ENCODE measurements at places on chromosomes 12 and 14.

- H3K27me3 ChIP-seq: peaks cover 6% of the 10 kb centered on the region
- DNase-seq: no peak
- H3K4me3 ChIP-seq: peak overlapping the region; percentile 97
- peak overlapping the region; percentile 77 for H3K27ac ChIP-seq
- H3K4me1 ChIP-seq: peaks cover 11% of the 10 kb centered on the region
Measured at GRCh38 chr12:118102609-118103008, 1.2 kb downstream of the VSIG10 start.

- DNase-seq: no peak
- no peaks in the 10 kb centered on the region for H3K27me3 ChIP-seq
- no peak overlapping the region for H3K4me3 ChIP-seq
- peaks cover 7% of the 10 kb centered on the region for H3K4me1 ChIP-seq
Measured at GRCh38 chr14:38185671-38186070, 22.0 kb upstream of the SSTR1 start.

DNA sequence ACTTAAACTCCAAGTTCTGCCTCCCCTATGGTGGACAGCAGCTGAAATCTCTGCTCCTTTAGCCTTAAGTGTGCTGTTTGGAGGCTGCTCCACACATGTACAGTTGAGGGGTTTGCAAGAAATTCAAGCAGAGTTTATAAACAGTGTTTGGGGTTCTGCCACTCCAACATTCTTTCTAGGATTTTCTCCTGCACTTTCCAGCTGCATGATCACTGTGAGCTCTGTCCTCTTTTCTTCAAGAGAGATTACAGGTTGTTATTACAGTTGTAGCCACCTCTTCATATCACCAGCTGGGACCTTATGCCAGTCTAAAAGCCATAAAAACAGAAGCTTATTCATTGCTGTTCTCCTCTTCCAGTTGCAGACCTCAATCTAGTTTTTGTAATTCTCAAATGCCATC lies 8.4 kb downstream of the ZBTB25 start:
- peak overlapping the region; percentile 70 for H3K27ac ChIP-seq
- H3K4me1 ChIP-seq: peaks cover 68% of the 10 kb centered on the region
- H3K27me3 ChIP-seq: no peaks in the 10 kb centered on the region
- no peak overlapping the region for H3K4me3 ChIP-seq
- no peak for DNase-seq
- H3K36me3 ChIP-seq: peaks cover 17% of the 10 kb centered on the region

DNA sequence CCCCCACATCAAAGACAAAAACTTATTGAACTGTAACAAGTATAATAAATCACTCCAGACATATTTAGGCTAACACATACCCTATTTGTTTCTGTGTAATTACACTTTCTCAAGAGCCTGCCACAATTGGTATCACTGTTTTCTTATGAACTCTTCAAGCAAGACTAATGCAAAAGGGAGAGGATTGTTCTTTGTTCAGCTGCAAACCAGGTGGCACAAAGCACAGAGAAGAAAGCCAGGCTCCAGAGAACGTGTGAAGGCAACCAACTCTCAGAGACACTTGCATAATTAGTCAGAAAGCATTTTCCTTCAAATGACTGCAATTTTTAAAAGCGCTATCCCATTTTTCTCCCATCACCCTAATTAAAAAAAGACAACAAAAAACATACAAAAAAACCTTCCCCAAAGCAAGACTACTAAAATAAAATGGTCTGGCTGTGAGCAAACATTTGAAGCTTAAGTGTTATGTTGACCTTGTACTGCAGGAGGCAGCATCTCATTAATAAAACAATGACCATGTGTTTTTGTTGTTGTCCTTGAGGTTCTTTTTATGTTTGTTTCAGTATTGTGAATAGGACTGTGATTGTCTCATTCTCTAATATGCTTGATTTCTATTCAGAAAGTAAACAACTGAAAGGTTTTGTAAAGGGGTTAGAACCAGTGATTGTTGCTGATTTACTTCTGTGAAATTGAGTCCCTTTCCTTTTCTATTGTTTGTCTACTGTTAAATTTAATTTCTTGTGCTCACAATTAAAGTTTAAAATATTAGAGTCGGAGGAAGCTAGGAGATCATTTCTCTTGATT lies 452.7 kb upstream of the PDE3A start:
- no peak for DNase-seq
- H3K4me3 ChIP-seq: no peak overlapping the region
- H3K36me3 ChIP-seq: no peaks in the 10 kb centered on the region
- H3K27ac ChIP-seq: no peak overlapping the region
- no peaks in the 10 kb centered on the region for H3K27me3 ChIP-seq

- no peaks in the 10 kb centered on the region for H3K27me3 ChIP-seq
- DNase-seq: no peak
- H3K4me1 ChIP-seq: no peaks in the 10 kb centered on the region
- H3K36me3 ChIP-seq: no peaks in the 10 kb centered on the region
- H3K27ac ChIP-seq: no peak overlapping the region
- no peak overlapping the region for H3K4me3 ChIP-seq
Measured at GRCh38 chr14:59320763-59321625, 132.5 kb downstream of the DAAM1 start.

DNA sequence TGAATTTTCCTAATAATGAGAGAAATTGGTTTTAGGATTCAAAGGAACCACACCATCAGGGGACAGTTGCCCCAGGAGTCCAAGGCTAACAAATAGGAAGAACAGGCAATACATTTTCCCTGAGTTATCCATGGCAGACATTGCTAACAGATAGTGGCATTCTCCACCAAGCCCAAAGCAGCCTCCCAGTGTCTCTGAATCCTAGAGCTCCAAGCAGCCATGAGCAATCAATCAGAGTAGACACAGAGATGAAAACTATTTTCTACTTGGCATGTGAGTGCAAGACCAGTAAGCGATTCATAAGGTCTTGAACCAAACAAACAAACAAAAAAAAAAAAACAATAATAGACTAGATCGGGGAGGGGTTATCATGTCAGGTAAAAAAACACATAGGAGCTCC lies 515.7 kb downstream of the MED13L start:
- no peak for DNase-seq
- no peak overlapping the region for H3K4me3 ChIP-seq
- H3K27me3 ChIP-seq: peaks cover 16% of the 10 kb centered on the region
- H3K27ac ChIP-seq: no peak overlapping the region
- H3K4me1 ChIP-seq: no peaks in the 10 kb centered on the region

GRCh38 chr12:21073129-21073528 lies 57.9 kb upstream of the SLCO1B1 start:
- DNase-seq: no peak
- H3K4me3 ChIP-seq: no peak overlapping the region
- no peaks in the 10 kb centered on the region for H3K27me3 ChIP-seq
- H3K4me1 ChIP-seq: no peaks in the 10 kb centered on the region

- peak overlapping the region; percentile 89 for H3K4me3 ChIP-seq
- H3K4me1 ChIP-seq: peaks cover 28% of the 10 kb centered on the region
- H3K27me3 ChIP-seq: no peaks in the 10 kb centered on the region
- peak; percentile 27 for DNase-seq
- no peak overlapping the region for H3K27ac ChIP-seq
- peaks cover 1% of the 10 kb centered on the region for H3K36me3 ChIP-seq
Measured at GRCh38 chr12:123270214-123271000, 1.2 kb downstream of the CDK2AP1 start.

GRCh38 chr12:92357584-92358261 lies 212.1 kb upstream of the BTG1 start:
- DNase-seq: no peak
- H3K27me3 ChIP-seq: no peaks in the 10 kb centered on the region
- H3K27ac ChIP-seq: no peak overlapping the region

GRCh38 chr14:56569174-56569573 lies 10.4 kb upstream of the TMEM260 start:
- no peaks in the 10 kb centered on the region for H3K36me3 ChIP-seq
- peaks cover 38% of the 10 kb centered on the region for H3K27me3 ChIP-seq
- no peak overlapping the region for H3K4me3 ChIP-seq

- H3K4me3 ChIP-seq: peak overlapping the region; percentile 62
- H3K27me3 ChIP-seq: peaks cover 15% of the 10 kb centered on the region
- H3K27ac ChIP-seq: no peak overlapping the region
- no peaks in the 10 kb centered on the region for H3K36me3 ChIP-seq
Measured at GRCh38 chr12:54370171-54370730, 6.0 kb upstream of the GPR84 start.

DNA sequence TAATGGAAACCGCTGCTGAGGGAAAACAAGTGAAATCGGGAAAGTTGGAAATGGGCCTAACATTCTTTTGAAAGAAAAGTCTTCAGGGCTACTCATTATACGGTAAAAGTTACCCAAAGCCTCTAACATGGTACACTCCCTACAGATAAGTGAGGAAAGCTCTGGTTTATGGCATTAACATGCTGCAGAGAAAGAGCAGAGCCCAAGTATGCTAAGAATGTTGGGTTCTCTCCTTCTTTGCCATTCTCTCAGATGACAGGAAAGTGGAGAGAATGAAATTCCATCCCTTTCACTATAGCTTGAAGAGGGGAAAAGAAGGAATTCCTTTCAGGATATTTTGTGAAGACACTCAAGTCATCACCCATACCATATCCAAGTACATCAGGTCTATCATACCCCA lies 348.0 kb downstream of the SEC23A start:
- H3K27me3 ChIP-seq: no peaks in the 10 kb centered on the region
- no peaks in the 10 kb centered on the region for H3K36me3 ChIP-seq
- H3K4me1 ChIP-seq: no peaks in the 10 kb centered on the region
- H3K27ac ChIP-seq: no peak overlapping the region

- H3K4me1 ChIP-seq: no peaks in the 10 kb centered on the region
- DNase-seq: no peak
- no peaks in the 10 kb centered on the region for H3K36me3 ChIP-seq
- no peak overlapping the region for H3K4me3 ChIP-seq
- peaks cover 6% of the 10 kb centered on the region for H3K27me3 ChIP-seq
Measured at GRCh38 chr12:5295151-5295550, 136.8 kb upstream of the NTF3 start.

GRCh38 chr12:70367258-70368141 lies 1.4 kb downstream of the KCNMB4 start:
- DNase-seq: no peak
- H3K27ac ChIP-seq: no peak overlapping the region
- H3K4me1 ChIP-seq: peaks cover 29% of the 10 kb centered on the region
- H3K27me3 ChIP-seq: peaks cover 14% of the 10 kb centered on the region
- peak overlapping the region; percentile 97 for H3K4me3 ChIP-seq

DNA sequence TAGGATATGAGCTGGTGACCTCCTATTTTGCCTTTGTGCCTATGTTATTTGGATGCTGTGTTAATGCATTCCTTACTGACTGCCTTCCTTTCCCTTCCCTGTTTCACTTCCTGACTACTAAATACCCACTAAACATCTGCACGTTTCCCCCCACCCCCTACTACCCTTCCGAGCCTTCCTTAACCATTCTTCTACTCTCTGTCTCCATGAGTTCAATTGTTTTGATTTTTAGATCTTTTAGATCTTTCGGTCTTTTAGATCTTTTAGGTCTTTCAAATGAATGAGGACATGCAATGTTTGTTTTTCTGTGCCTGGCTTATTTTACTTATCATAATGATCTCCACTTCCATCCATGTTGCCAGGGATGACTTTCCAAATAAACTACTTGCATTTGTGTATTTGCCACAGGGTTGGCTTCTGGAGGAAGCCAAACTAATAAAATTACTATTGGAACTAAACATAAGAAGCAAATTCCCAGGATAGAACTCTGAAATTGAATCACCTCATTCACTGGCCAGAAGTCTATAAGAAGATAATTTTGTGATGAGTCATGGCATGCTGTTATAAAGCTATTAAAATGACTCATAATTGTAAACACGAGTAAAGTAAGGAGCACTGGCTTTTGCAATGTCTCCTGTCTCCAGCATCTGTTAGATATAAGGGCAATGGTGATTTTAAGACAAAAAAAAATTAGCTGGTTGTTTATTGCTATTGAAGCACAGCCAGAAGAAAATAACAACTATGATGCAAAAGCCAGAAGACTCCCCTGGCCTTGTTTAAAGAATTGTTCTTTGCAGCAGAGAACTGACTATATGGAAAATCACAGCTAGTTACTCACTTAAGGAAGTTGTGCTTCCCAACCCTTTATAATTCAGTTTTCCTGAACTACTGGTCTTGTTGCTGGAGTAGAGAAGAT lies 586.3 kb downstream of the LRFN5 start:
- no peak for DNase-seq
- no peak overlapping the region for H3K4me3 ChIP-seq
- H3K27me3 ChIP-seq: no peaks in the 10 kb centered on the region
- H3K4me1 ChIP-seq: no peaks in the 10 kb centered on the region
- H3K36me3 ChIP-seq: peaks cover 1% of the 10 kb centered on the region

DNA sequence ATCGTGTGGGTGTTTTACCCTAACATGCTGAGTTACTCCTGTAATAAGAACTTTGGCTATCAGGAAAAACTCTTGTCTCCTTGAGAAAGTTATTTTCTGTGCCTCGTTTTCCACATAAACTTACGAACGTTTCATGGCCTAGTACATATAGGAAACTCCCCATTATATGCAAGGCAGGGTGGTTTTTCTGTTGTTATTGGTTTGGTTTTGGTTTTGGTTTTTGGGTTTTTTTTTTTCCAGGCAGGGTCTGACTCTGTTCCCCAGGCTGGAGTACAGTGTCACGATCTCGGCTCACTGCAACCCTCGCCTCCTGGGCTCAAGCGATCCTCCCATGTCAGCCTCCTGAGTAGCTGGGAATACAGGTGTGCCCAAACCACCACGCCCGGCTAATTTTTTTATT lies 5.5 kb downstream of the OR6C3 start:
- no peak overlapping the region for H3K4me3 ChIP-seq
- peaks cover 8% of the 10 kb centered on the region for H3K27me3 ChIP-seq
- H3K27ac ChIP-seq: no peak overlapping the region
- H3K36me3 ChIP-seq: no peaks in the 10 kb centered on the region

DNA sequence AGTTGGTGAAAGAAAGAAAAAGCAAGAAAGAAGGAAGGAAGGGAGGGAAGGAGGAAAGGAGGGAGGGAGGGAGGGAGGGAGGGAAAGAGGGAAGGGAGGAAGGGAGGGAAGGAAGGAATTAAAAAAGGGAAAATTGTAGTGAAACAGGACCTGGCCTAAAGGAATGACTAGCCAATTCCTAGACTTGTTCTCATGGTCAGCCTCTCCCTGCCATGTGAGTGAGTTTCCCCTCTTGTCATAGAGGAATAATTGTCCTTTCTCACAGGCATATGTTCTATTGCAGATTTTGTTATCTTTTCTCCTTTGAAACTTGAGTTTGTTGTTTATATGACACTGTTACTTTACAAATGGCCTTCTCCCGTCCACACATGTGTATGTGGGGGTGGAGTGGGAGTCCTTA lies 81.9 kb downstream of the TMEM260 start:
- no peaks in the 10 kb centered on the region for H3K27me3 ChIP-seq
- H3K36me3 ChIP-seq: peaks cover 4% of the 10 kb centered on the region
- no peak for DNase-seq
- H3K4me1 ChIP-seq: no peaks in the 10 kb centered on the region
- no peak overlapping the region for H3K27ac ChIP-seq

GRCh38 chr12:52011602-52012214 lies 5.0 kb downstream of the TAMALIN start:
- no peak overlapping the region for H3K4me3 ChIP-seq
- H3K36me3 ChIP-seq: peaks cover 2% of the 10 kb centered on the region
- peaks cover 13% of the 10 kb centered on the region for H3K4me1 ChIP-seq
- no peak overlapping the region for H3K27ac ChIP-seq

DNA sequence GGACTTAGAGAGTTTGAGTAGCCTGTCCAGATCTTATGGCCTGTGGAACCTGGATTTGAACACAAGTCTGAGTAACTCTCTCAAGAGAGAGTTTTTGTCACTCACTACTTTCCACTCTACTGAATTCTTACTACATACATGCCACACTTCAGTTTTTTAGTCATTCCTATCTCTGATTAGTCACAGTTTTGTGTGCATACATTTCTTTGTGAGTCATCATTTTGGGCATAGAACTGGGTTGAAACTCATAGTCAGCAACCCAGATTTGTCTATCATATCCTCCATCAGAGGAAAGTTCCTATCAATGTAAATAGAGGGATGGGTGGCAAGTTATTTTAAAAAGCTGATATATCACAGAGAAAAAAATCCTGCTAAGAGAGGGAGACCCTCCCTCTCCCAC lies 42.9 kb downstream of the FLRT2 start:
- H3K36me3 ChIP-seq: no peaks in the 10 kb centered on the region
- no peak overlapping the region for H3K4me3 ChIP-seq
- H3K4me1 ChIP-seq: peaks cover 9% of the 10 kb centered on the region
- DNase-seq: no peak

All from activated T-cell treated with anti-CD3 and anti-CD28 coated beads, Interleukin-2, amount 50 U/mL, for 72 hours (primary cell).